Effector CD4-positive, alpha-beta T cell (primary cell): ENCODE measurements at places on chromosomes 4 and X.

- DNase-seq = no peak
These were observed 12.9 kb upstream of the NUDT9 start for GRCh38 chr4:87409420-87409939.

- DNase-seq = no peak
These were observed 64.6 kb upstream of the TRPC5 start for GRCh38 chrX:112147206-112147605.

GRCh38 chrX:129404670-129405008 lies 118.7 kb downstream of the SMARCA1 start:
- DNase-seq = no peak

GRCh38 chrX:19862634-19863211 lies 24.7 kb downstream of the SH3KBP1 start:
- DNase-seq = no peak

DNA sequence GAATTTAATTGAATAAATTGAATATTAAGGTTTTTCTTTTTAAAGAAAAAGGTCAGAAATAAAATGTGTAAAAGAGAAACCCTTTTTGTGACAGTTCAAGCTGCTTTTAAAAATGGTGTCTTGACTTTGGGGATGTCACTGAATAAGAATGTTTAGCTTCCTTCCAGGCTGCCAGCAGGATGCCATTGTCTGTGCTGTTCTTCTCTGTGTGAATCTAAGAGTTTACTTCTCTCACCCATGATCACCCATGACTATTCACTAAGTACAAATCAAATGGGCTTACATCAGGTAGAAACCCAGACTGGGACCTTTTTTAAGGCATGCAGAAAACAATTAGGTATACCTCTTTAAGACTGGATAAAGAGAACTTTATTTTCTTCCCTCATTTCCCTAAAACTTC lies 115.3 kb downstream of the DACH2 start:
- DNase-seq = no peak

GRCh38 chrX:136863826-136864225 lies 16.7 kb downstream of the RBMX start:
- no peak for DNase-seq

GRCh38 chrX:69808375-69808774 lies 192.5 kb downstream of the EDA start:
- DNase-seq = no peak

DNA sequence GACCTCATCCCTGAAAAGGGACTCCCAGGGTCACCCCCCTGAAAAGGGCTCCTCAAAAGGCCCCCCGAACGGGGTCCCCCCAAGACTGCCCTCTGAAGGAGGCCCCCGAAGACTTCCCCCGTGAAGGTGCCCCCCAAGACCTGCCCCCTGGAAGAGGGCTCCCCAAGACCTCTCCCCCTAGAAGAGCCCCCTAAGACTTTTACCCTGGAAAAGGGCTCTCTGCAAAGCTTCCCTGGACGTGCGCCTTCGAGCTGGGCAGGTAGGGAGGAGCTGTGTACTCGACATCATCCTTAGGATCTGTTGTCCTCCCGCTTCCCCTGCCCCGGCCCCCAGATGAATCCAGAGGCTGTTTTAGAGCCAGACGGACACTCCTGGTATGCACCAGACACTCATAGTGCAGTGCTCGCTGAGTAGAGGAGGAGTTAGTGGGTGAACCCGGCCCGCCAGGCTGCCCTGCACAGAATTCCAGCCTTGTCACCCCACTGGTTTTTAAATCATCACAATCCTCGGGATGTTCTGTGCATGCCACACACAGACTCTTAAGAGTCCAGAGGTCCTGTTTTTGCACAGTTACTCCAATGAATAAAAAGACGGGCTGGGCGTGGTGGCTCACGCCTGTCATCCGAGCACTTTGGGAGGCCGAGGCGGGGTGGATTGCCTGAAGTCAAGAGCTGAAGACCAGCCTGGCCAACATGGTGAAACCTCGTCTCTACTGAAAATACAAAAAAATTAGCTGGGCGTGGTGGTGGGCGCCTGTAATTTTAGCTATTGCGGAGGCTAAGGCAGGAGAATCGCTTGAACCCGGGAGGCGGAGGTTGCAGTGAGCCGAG lies 5.7 kb upstream of the SLC25A6 start:
- DNase-seq = no peak

- no peak for DNase-seq
These were observed 153.3 kb downstream of the IL15 start for GRCh38 chr4:141789716-141790115.

- no peak for DNase-seq
These were observed 173.7 kb upstream of the GALNTL6 start for GRCh38 chr4:171639540-171639939.

DNA sequence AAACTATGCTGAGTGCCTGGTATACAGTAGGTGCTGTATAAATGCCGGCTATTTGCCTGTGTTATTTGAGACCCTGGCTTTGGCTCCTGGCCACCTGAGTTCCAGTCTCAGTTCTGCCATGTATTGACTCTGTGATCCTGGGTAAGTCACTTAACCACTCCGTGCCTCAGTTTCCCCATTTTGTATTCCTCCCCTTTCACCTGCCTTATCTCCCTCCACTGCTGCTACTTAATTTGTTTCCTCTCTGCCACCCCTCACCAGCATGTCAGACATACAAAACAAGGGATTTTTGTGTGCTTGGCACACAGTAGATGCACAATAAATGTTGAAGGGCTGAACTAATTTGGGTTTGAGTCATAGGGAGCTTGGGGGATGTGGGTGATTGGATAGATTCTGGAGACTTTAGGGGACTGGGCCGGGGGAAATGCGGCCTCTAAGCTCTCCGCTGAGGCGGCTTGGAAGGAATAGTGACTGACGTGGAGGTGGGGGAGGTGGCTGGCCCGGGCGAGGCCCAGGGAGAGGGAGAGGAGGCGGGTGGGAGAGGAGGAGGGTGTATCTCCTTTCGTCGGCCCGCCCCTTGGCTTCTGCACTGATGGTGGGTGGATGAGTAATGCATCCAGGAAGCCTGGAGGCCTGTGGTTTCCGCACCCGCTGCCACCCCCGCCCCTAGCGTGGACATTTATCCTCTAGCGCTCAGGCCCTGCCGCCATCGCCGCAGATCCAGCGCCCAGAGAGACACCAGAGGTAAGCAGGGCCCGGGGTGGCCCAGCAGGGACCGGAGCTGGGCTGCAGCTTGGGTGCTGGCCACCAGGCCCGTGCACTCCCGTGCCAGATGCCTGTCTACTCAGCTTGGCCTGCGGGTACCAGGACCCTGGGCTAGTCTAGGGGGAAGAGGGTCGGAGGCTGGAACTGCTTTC lies at the start of gene TIMP1:
Gene TIMP1 (plus strand): TSS at position 706 of the 917 bp plus-strand sequence. CDS start 980 bp downstream, outside the sequence.
- peak; percentile 61 for DNase-seq

- DNase-seq = no peak
These were observed 37.0 kb downstream of the XK start for GRCh38 chrX:37722595-37722994.

DNA sequence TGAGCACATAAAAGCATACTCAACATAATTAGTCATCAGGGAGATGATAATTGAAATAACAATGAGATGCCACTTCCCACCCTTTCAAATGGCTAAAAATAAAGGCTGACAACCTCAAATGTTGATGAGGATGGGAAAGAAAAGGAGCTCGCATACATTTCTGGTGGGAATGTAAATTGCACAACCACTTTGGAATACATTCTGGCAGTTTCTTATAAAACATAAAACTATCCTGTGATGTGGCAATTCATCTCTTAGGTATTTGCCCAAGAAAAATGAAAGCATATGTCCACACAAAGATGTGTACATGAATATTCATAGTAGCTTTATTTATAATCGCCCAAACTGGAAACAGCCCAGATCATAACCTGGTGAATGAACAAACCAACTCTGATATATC lies 687 bp upstream of the ZNF275 start:
- no peak for DNase-seq

DNA sequence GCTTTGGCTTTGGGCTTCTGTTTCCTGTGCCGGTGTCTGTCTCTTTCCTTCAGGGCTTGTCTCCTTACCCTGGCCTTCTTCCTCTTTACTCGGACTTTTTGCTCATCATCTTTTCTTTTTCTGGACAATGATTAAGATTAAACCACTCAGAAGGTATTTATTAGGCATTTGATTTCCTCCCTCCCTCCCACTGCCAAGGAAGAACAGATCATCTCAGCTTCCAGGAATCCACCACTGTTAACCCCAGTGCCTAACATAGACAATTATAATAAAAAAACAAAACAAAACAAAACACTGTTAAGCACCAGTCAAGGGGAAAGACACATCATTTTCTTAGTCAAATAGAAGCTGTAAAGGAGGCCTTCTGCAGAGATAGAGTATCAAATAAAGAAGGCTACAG lies 16.6 kb downstream of the PGRMC1 start:
- no peak for DNase-seq

DNA sequence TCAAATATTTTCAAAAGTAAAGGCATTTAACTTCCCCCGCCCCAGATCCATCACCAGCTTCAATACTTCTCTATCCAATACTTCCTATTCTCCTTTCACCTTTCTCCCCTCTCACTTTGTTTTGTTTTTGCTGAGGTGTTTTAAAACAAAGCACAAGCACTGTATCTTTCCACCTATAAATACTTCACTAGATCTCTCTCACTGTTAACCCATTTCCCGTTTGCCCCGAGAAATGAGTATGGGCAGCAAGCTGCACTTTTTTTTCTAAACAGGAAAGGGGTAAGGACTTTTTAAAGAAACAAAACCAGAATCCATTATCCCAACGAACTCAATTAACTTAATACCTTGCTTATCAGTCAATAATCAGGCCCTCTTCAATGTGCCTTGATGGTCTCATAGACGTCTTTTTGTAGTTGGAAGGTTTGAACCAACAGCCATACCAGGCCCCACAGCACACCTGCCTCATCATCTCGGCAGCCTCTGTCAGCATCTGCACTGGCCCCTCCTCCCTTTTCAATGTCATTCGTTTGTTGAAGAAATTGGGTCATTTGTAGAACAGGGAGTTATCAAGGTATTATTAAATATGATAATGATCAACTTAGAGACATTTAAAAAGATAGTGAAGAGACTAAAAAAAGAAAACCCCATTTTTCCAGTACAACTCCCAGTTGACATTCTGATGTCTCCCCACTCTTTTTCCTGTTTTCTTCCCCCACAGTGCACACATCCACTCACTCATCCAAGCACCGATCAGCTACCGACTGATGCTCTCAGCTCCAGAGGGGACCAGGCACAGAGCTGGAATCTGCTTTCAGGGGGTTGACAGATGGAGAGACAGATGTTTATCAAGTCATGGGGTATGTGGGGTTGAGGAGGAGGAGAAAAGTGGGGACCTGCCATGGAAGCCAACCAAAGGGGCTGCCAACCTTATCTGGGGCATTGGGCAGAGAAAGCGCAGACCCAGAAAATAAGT lies 25.8 kb downstream of the CRMP1 start:
- DNase-seq = no peak

- no peak for DNase-seq
These were observed 140.1 kb downstream of the SPANXN4 start for GRCh38 chrX:143165778-143166177.

DNA sequence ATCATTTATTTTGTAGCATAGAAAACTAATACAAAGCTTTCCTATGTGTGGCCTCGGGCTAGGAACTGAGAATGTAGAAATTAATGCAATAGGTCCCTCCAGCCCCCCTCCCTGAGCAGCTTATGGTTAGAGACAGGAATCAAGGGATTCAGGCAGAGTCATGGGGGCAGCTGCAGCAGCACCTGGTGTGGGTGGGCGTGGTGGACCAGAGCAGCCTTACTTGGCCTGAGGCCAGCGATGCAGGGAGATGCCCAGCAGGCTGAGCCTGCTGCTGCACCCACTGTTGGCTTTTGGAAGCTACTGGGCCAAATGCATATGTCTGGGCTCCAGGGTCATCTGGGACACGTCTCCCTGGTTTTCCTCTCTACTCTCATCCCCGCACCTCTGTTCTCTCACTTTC lies 74.0 kb downstream of the STK32B start:
- no peak for DNase-seq

DNA sequence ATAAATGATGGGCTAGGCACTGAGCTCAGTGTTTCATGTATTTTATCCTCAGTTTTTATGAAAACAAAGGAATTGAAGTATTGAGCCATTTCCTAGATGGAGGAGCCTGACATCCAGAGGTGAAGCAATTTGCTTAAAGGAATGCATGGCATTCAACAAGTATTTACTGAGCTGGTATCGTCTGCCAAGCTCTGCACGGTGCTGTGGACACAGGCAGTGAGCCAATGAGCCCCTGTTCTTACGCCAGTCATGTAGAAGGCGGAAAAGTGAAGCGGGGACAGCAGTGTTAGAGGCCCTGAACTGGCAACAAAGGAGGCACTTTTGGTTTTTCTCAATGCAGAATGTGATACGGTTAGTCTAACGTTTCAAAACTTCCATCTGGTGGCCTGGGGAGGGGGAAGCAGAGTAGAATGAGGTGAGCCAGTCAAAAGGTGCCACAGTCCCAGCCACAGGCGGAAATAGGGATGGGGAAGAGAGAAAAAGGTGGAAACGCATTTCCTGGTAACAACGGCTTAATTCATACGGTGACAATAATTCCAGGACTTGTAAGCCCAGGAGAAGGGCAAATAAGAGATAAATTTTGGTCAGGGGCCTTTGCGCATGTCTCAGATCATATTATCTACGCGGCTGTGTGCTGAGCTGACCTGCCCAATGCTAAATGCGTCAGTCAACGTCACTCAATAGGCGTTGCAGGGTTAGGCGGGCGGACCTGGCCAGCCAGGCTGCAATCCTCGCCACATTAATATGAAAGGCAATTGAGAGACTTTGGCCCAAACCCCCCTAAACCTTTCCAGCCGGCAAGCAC lies 133.9 kb downstream of the AFAP1 start:
- no peak for DNase-seq

GRCh38 chr4:109821185-109821584 lies 5.6 kb downstream of the GAR1 start:
- DNase-seq = no peak

GRCh38 chr4:117626664-117627063 lies 407.6 kb upstream of the NDST3 start:
- DNase-seq = no peak

GRCh38 chr4:144715230-144715629 lies 69.3 kb downstream of the HHIP start:
- no peak for DNase-seq

- DNase-seq = no peak
These were observed 36.4 kb downstream of the NELFA start for GRCh38 chr4:1972414-1972813.

DNA sequence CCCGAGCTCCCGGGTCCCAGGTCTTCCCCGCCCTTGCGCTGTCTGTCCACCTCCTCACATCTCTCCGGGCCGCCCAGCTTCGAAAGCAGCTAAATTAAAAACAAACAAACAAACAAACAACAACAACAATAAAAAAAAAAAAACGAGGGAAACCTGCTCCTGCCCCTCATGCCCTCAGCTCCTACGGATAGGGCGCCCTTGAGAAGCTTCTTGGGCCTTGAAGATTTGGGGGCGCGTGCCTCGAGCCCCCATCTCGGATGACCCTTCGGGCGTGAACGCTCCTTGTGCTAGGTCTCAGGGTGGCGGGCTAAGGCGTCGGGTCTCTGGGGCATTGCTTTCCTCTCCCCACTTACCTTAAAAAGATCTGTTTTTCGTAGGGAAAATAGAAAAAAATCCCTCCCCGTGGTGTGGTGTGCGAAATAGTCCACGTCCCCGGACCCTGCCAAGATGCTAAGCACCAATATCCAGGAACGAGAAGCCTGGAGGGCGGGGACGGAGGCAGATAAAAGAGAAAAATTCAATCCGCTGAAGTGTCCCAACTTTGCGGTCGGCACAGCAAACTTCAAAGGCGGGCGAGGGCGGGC lies 603 bp downstream of the NDNF start:
- no peak for DNase-seq

- no peak for DNase-seq
These were observed 200.4 kb downstream of the MAB21L2 start for GRCh38 chr4:150782311-150782710.
